ENCODE measurements at places on chromosomes 2 and 18.

GRCh38 chr2:43133336-43133707, 93.1 kb downstream of the ZFP36L2 start:
- DNase-seq, result no peak

DNA sequence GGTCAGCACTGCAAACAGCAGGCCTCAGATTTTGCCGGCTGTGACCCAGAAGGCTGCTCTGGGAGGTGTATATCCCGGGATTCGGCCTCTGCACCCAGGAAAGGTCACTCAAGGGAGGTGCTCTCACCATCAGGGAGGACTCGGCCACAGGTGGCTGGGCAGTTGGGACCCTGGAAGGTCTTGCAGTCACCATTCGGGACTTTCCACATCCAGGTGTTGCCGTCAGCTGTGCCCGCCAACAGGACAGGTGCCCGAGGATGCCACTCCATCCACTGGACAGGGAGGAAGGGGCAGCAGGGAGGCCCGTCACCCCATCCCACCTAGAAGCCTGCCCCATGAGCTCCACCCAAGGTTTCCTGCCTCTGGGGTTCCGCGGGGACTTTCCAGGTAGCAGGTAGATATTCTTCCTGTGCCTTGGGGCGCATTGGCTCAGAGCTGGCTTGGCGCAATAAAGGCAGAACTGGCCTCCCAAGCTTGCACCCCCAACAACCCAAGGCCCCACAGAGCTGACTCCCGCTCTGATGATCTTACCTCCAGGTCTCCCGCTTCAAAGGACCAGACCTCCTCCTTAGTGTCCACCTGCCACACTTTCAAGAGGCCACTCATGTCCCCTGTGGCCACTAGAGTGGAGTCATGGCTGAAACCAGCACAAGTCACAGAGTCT, 3.5 kb downstream of the AAMP start:
- no peak for DNase-seq

DNA sequence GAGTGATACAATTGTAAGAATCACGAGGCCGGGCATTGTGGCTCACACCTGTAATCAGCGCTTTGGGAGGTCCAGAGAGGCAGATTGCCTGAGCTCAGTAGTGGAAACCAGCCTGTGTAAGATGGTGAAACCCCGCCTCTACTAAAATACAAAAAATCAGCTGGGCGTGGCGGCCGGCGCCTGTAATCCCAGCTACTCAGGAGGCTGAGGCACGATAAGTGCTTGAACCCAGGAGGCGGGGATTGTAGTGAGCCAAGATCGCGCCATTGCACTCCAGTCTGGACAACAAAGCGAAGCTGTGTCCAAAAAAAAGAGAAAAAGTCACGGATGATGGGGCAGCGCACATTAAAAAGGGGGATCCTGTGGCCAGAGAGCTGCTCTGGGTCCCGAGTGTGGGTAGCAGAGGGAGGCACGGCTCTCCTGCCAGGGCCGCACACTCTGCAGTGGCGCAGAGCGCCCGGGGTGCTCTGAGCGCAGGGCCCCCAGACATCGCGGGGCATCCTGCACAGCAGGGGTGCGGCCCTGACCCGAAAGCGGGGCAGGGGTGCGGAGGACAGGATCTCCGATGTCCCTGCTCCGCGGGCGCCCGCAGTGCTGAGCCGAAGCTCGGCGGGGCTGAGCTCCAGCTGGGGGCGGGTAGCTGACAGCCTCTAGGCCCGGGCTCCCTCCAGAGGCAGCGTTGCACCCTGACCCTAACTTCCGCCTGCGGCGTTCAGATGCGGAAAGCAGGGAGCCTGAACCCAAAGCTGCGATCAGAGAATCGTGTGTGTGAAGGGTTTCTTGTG, 30.4 kb upstream of the RAB6D start:
- DNase-seq, result no peak

GRCh38 chr18:63979409-63979920, 9.6 kb downstream of the SERPINB8 start:
- peak; percentile 70 for DNase-seq

DNA sequence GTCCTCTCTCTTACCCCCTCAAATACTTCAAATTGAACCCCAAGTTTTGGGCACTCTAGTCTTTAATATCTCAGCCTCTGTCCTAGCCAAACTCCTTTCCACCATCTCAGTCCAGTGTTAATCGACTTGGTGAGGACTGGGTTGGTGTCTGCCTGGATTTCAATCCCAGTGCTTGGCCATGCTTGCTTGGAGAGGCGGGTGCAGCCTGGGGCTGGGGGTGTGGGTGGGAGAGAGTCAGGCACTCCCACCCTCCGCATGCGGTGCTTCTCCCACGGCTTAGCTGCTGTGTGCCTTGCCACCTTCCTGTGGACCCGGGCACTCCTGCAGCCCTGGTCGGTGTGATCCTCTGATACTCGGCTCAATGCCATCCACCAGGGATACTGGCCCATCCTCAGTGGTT, 220.8 kb upstream of the HDAC4 start:
- DNase-seq, result no peak

- no peak for DNase-seq
Observed at GRCh38 chr2:127574656-127575055, 39.2 kb downstream of the MYO7B start.

Data from renal cortex interstitium (tissue), 15 donors.